ENCODE measurements at places on chromosomes 4 and X. TPM values are rescaled to one million over a fixed set of nuclear protein-coding genes. Genes with fewer than 3 reads are reported as not detected.

IL2RG gene
- not detected for total RNA-seq

PAGE2B gene
- not detected for total RNA-seq

SUPT20HL2 gene
- total RNA-seq = 0.22 TPM

DIAPH2 gene
- total RNA-seq = 3.8 TPM

NKX6-1 gene
- 25.6 TPM for total RNA-seq

GRIA3 gene
- 9.7 TPM for total RNA-seq

SSX3 gene
- not detected for total RNA-seq

CT83 gene
- total RNA-seq = not detected

SASH3 gene
- not detected for total RNA-seq

CXCL8 gene
- not detected for total RNA-seq

FAM241A gene
- 1.2 TPM for total RNA-seq

RBM46 gene
- 7.9 TPM for total RNA-seq

DCAF16 gene
- 39.5 TPM for total RNA-seq

AADAT gene
- total RNA-seq = 28.4 TPM

KIT gene
- total RNA-seq = 3.0 TPM

SNCA gene
- total RNA-seq = 15.2 TPM

ARMCX2 gene
- 50.1 TPM for total RNA-seq

UGT2A3 gene
- total RNA-seq = not detected

HPGD gene
- total RNA-seq = 0.64 TPM

NUDT10 gene
- 19.3 TPM for total RNA-seq

RASGEF1B gene
- 108 TPM for total RNA-seq

TNIP3 gene
- total RNA-seq = not detected

GYPE gene
- not detected for total RNA-seq

UTP14A gene
- 9.8 TPM for total RNA-seq

CENPVL1 gene
- not detected for total RNA-seq

CRMP1 gene
- 947 TPM for total RNA-seq

ENOPH1 gene
- 26.9 TPM for total RNA-seq

RS1 gene
- total RNA-seq = not detected

CSAG1 gene
- total RNA-seq = 0.98 TPM

EREG gene
- total RNA-seq = not detected

All from glutamatergic neuron (in vitro differentiated cells).